ENCODE measurements at places on chromosomes 2 and 18.
A peak's percentile ranks its signal among the peaks of the same experiment; 100 is the strongest.

- DNase-seq = no peak
Measured at GRCh38 chr18:50619861-50620275, 60.0 kb downstream of the MAPK4 start.

DNA sequence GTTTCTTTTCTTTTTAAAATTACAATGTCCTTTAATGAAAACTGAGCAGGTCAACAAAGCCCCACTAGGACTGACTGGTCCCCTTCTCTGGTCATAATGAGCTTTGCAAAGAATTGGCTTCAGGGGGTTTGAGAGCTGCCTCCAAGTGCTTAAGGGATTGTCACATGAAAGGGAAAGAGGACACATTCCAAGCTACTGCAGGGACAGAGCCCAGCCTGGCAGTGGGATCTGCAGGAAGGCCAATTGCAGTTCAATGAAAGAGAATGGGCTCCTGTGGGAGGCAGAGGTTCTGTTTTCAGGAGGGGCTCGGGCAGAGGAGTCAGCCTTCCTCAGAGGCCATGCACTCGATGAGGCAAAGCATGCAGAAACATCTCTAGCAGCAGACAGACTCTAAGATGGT, 84.1 kb upstream of the ACKR3 start:
- no peak for DNase-seq

DNA sequence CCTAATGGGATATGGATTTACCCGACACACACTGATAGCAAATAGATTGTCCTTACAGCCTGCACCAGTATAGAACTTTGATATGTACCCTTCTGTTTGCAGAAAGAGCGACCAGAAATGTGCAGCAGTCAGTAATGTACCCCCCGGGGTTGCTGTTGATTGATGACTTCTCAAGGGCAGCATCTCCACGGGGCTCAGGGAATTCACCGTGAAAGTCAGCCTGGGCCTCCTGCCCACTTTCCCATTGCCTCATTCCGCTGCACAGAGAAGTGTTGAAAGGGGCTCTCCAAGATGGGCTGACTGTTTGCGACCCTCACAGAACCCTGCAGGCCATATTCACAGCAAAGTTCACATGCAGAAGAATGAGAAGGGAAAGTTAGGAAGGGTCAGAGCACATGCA, 241.3 kb downstream of the PRKCE start:
- no peak for DNase-seq

GRCh38 chr2:148161909-148162435, 141.1 kb downstream of the MBD5 start:
- DNase-seq = no peak

DNA sequence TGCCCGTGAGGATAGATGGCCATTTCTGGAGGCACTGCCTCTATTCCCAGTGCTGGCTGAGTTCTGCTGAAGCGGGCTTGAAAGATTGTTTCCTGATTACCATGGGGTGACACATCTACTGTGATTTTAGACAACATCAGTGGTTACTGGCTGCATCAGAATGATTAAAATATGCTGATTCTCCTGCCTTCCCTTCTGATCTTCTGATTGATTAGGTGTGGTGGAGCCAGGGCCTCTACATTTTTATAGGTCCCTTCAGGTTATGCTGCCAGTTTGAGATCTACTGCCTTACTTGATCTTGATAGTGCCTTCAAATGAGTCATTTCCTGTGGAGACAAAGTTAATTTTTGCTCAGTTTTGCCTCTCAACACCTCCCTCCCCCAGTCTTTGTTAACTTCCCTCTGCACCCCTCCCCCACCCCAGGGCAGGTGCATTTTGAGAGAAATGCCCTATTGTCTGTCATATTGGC, 31.6 kb upstream of the SNORC start:
- DNase-seq = peak; percentile 63

DNA sequence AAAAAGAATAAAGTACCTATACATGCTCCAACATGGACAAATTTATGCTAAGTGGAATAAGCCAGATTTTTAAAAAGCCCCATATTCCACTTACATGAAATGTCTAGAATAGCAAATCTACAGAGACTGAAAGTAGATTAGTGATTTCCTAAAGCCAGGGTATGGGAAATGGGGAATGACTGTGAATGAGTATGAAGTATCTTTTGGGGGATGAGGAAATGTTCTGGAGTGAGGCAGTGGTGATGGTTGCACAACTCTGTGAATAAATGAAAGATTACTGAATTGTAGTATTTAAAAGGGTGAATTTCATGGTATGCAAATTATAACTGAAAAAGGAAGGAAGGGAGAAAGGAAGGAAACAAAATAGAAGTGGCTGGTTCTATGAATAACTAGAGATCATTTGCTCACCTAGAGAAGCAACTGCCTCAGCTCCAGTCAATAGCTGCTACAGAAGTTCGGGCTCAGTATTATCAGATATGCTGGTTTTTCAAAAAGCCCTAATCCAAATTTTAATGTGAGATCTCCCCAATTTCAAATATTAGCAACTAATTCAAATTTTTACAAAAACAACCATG, 39.3 kb downstream of the MAP3K2 start:
- DNase-seq = no peak

DNA sequence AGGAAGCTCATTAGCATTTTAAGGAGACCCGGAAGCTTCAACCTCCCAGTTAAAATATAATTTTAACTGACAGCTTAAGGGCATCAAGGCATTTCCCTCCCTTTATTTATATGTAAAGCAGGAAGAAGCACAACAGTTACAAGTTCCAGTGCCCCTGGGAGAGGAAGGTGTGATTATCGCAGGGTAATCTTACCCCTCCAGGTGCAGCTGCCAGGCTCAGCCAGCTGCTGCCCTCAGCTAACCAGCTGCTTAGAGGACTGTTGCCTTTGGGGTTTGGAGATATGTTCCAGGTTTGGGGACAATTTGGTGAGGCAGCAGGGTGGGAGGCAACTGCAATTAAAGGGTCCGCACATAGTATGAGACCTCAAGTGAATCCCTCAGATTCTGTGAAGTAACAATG, 55.3 kb upstream of the SETBP1 start:
- DNase-seq = no peak

DNA sequence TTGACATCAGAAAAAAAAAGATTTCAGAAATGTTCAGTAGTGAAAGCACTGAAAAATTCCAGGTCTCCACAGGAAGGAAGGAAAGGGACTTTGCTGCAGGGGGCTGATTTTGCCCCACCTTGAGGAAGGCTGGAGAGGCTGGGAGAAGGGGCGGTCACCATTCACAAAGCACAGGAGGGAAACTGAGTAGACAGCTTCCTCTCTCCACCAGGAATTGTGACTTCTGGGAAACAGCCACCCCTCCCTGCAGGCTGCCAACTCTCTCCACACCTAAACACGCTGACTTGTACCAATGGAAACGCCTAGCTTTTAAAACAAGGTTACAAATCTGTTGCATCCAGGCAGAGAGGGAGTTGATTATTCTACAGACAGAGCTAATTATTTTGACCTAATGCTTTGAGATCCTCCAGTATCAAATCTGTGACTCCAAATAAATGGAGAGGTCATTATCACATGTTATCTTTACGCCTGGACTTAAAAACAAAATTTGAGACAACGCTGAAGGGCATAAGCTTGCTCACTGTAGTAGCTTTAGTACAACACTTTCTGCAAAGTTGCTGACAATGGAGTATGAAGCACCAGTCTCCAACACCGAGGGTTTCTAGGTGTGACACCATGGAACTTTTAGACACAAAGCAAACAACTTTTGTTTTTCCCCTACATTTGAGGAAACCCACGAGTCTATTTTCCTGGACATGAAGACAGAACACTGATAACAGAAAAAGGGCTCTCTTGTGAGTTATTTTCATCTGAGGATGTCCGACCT, 42.7 kb downstream of the EPHA4 start:
- no peak for DNase-seq

GRCh38 chr2:27448381-27448780, 6.2 kb downstream of the KRTCAP3 start:
- DNase-seq = no peak

DNA sequence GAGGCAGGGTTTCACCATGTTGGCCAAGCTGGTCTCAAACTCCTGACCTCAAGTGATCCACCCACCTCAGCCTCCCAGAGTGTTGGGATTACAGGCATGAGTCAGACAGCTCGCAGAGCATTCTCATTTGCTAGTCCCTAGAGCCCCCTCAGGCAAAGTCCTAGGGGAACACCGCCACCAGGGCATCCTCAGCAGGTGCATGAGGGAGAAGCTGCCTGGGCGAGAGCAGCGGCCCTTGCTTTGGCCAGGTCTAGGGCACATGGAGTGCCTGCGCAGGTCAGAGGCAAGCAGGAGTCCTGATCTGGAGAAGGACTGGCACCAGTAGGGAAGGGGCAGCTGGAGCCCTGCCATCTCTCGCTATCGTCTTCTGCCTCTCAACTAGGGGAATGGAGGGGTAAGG, 32.4 kb downstream of the NGEF start:
- DNase-seq = no peak

DNA sequence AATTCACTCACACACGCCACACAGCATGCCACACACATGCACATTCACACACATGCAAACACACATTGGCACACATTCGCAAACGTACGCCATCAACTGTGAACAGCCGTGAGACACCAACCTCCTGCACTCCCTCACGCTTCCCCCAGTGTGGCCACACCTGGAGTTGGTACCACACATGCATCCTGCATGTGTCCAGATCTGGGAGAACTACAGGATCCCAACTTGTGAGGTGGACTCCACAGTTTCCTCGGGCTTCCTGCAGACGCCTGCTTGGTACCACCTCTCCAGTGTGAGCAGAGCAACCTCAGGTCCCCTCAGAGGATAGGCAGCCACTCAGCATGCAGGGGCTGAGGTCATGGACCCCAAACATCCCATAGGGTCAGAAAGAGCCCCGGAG, 239.0 kb downstream of the EIPR1 start:
- no peak for DNase-seq

DNA sequence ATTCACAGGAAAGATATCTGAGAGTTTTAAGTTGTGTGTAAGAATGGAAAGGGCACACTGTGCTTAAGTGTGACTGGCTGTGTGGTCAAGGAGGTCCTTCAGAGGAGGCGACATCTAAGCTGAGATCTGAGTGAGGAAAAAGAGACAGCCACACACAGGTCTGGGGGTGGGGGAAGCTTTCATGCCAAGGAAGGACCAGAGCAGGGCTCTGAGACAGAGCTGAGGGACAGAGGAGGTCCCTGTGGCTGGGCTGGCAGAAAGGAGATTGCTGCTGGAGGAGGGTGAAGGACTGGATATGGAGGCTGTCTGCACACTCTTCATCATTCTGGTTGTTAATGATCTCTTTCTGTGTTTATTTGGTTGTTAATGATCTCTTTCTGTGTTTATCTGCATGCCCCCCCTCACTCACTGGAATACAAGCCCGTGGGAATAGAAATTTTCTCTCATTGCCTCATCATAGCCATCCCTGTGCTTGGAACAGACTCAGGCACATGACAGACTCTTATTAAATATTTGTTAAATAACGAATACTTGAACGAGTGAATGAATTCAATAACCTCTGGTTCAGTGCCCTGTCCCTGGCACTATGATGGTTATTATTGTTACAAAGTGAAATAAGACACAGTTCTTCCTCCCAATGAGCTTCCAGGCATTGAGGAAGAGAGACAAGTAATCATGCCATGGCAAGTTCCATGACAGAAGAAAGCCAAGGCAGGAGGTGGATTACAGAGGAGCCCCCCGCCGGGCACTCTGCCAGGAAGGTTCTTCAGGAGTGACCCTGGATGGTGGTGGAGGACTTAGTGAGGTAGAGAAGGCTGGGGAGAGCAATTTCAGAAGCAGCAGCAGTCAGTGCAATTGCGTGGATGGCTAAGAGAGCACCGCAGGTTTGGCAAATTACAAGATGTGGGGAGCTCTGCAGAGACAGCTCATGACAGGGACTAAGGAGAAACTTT, 399.4 kb upstream of the HS6ST1 start:
- no peak for DNase-seq

GRCh38 chr2:85635011-85635410, 19.0 kb downstream of the USP39 start:
- no peak for DNase-seq

DNA sequence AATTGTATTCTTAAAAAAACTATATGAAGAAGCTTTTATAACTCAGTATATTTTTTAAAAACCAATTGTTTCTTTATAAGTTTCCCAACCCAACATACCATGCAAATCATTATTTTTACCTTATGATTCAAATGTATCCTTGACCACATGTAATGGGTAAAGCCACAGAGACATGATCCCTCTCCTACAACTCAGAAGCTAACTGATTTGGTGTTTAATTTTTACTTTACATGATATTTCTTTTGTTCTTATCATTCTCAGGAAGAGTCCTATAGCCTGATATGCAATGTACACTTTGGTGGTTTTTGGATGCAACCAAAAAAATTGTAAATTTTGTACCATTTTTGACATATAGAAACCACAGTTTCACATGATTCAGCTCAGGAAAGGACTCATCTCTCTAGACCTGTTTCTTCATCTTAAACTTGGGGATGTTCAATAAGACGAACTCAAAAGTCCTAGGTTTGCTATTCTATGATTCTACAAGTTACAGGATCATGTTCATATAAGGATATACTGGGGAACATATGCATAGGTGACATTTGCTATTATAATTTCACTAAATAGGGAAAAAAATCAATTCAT, 85.2 kb upstream of the RBBP8 start:
- DNase-seq = no peak

DNA sequence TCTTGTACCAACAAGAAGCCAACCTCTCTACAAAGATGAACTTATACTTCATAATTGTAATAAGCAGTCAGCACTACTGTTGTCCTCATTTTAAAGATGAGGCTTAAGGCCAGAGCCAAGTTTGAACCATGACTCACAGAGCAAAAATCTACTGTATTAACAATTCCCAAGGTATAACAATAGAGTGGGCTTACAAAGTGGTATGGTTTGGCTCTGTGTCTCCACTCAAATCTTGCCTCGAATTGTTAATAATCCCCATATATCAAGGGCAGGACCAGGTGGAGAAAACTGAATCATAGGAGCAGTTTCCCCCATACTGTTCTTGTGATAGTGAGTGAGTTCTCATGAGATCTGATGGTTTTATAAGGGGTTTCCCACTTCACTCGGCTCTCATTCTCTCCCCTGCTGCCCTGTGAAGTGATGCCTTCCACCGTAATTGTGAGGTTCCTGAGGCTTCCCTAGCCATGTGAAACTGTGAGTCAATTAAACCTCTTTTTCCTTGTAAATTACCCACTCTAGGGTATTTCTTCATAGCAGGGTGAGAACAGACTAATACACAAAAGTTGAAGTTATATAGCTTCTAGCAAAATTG, 19.5 kb downstream of the MRPL44 start:
- no peak for DNase-seq

DNA sequence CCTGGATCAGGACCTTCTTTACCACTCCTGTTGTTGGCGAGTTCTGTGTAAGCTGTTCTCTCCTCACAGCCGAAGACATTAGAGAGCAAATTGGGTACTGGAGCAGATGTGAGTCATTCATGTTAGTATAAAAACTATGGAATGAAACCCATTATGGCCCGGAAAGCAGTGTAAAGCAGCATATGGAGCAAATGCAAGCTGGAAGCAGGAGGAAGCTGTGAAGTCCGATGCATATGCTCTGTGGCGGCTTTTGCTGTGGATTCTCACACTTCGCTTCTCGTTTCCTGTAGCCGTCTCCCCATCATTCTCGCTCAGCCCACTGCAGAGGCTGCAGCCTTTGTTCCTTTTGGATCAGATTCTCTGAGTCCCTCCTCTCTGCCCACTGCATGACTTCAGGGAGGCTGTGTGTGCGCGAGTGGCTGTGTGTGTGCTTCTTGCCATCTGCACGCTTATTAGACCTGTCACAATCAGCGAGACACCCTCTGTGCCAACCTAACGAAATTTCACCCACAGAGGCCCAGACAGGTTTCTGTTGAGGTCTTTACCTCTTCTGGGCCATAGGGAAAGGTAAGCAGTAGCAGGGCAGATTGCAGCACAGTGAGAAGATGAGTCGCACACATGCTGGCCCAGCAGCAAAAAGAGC, 3.3 kb upstream of the GALNT14 start:
- no peak for DNase-seq

Data from stimulated activated CD4-positive, alpha-beta T cell treated with anti-CD3 and anti-CD28 coated beads, Interleukin-4, amount 100 ng/mL, for 4 hours (primary cell).